T-helper 22 cell (primary cell): ENCODE measurements at places on chromosomes 3 and 15.

GRCh38 chr15:92899601-92899947 is 550 bp upstream of the CHD2 start:
- DNase-seq: no peak

DNA sequence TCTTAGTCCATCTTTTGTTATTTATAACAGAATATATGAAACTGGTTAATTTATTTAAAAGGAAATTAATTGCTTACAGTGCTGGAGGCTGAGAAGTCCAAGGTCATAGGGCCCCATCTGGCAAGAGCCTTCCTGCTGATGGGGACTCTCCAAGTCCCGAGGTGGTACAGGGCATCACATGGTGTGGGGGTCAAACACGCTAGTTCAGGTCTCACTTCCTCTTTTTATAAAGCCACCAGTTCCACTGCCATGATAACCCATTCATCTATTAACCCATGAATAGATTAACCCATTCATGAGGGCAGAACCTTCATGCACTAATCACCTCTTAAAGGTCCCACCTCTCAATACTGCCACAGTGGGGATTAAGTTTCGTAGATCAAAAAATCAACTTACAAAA is 659.3 kb downstream of the NAALADL2 start:
- DNase-seq: no peak

GRCh38 chr3:196941729-196942225 is 551 bp downstream of the NCBP2 start:
- peak; percentile 48 for DNase-seq

GRCh38 chr15:101045236-101045646 is 126.1 kb downstream of the LRRK1 start:
- DNase-seq: no peak

- no peak for DNase-seq
Measured at GRCh38 chr3:123655400-123655799, 70.5 kb upstream of the HACD2 start.

GRCh38 chr3:145798696-145799537 is 362.1 kb downstream of the PLOD2 start:
- no peak for DNase-seq

GRCh38 chr3:45968706-45969105 is 25.4 kb downstream of the CXCR6 start:
- DNase-seq: no peak

GRCh38 chr15:35014241-35014640 is 26.2 kb upstream of the ZNF770 start:
- DNase-seq: no peak

DNA sequence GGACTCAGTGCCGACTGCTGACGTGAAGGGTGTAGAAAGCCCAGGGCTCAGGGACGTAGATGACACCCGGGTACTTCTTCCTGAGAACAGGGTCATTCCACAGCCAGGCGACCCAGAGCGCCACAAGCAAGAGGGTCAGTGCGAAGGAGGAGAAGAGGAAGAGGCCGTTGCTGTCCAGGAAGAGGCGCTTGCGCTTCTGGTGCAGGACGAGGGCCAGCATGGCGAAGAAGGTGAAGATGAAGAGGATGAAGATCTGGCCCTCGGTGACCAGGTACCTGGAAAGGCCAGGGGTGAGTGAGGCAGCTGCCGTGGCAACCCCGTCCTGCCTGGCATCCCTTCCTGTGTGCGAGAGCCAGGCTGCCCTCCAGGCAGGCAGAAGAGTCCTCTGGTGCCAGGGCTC is 3.0 kb upstream of the CALML4 start:
- no peak for DNase-seq

DNA sequence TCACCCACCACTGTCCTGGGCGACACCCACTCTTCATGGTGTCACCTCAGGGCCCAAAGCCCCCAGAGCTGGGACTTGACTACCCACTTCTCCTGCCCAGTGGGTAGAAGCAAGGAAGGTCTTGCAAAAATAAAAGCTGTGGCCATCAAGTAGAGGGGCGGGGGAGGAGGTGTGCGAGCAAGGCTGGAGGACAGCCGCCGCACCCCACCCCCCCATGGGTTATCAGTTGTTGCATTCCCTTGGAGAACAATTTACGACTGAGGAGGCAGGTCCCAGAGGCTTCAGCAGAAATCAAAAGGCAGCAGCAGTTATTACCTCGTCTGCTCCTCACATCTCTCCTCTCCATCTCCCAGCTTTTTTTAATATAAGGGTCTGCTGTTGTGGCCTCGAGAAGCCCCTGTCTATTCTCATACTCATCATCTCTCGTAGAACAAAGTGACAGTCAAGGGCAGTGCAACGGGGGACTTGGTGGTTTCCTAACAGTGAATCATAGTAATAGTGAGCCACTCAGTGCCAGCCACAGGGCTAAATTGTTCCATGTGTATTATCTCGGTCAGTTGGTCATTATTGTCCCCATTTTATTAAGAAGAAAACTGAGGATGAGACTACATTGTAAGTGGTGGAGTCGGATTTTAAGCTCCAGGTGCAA is 116.4 kb downstream of the PDCD6IP start:
- no peak for DNase-seq

DNA sequence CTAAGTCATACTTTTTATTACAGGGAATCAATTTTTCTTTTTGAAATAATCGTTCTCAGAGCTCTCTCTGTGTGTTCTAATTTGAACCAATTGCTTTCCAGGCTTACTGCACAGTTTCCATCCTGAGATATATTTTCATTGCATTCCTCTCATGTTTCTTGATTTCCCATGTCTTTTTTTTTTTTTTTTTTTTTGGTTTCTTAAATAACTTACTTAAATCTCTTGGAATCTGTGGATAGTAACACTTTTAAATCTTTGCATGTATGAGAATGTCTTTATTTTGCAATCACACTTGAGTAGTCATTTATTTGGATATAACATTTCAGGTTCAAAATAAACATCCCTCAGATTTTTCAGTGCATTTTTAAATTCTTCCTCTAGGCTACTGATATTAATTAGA is 14.5 kb upstream of the ABTB1 start:
- no peak for DNase-seq

GRCh38 chr3:139265131-139266016 is 78.4 kb upstream of the MRPS22 start:
- DNase-seq: no peak

GRCh38 chr3:72266016-72266370 is 481.0 kb upstream of the PROK2 start:
- DNase-seq: no peak

DNA sequence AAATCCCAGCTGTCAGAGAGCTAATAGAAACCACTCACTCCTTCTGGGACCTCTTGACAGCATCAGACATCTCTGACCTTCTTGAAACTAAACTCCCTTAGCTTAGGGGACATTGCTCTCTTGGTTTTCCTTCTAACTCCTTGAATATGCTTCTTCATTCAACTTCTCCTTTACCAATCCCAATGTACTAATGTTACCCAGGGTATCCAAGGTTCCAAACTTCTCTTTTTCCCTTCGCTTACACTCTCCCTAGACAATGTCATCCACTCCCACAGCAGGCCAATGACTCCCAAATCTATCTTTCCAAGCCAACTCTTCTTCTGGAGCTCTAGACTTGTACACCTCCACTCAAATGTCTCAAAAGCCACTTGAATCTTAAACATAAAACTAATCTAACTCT is 14.6 kb downstream of the HEXA start:
- DNase-seq: no peak

- no peak for DNase-seq
Measured at GRCh38 chr3:124037326-124037725, 45.4 kb upstream of the ROPN1 start.

GRCh38 chr15:51046799-51047449 is 47.8 kb downstream of the TNFAIP8L3 start:
- DNase-seq: no peak

- no peak for DNase-seq
Measured at GRCh38 chr3:143301031-143301901, 181.7 kb downstream of the CHST2 start.

DNA sequence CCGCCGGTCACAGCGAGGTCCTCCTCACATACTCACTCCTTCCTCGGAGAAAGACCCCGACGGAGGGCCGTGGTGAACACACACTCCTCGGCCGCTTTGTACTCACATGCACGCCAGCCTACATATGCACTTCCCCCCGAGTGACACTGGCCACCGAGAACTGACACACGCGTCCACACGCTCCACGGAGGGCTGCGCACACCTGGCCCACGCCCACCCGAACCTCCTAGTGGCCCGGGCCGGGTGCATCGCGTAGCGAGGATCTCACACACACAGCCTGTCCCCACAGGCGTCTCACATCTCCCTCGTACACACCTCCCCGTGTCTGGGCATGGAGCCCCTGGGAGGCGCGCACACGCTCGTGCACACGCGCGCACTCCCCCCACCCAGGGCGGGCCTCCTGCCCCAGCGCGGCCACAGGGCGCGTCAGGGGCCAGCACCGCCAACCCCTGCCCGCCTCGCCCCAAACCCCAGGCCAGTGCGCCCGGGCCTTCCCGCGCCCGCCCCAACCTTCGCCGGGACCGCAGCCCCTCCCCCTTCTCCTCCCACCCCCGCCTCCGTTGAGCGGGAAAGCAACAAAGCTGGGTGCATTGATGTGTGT is 411 bp upstream of the C3orf70 start:
- no peak for DNase-seq
